ENCODE measurements at places on chromosomes 16 and 17.
A peak's percentile ranks its signal among the peaks of the same experiment; 100 is the strongest.

DNA sequence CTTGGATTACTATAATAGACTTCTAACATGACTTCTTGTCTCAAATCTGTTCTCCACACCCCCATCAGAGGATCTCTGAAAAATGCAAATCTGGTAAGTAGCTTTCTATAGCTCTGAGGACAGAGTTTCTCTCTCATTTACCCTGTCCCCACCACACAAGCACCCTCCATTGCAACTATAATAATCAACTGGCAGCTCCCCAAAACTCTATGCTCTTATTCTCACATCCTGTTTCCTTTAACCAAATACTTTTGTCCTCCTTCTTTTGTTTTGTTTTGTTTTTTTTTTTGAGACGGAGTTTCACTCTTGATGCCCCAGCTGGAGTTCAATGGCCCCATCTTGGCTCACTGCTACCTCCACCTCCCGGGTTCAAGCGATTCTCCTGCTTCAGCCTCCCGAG, 73.4 kb downstream of the HELZ start:
- DNase-seq, result no peak

GRCh38 chr17:78804777-78805176, 22.7 kb upstream of the CYTH1 start:
- no peak for DNase-seq

GRCh38 chr17:29883497-29883896, 46.5 kb downstream of the SSH2 start:
- DNase-seq, result no peak

DNA sequence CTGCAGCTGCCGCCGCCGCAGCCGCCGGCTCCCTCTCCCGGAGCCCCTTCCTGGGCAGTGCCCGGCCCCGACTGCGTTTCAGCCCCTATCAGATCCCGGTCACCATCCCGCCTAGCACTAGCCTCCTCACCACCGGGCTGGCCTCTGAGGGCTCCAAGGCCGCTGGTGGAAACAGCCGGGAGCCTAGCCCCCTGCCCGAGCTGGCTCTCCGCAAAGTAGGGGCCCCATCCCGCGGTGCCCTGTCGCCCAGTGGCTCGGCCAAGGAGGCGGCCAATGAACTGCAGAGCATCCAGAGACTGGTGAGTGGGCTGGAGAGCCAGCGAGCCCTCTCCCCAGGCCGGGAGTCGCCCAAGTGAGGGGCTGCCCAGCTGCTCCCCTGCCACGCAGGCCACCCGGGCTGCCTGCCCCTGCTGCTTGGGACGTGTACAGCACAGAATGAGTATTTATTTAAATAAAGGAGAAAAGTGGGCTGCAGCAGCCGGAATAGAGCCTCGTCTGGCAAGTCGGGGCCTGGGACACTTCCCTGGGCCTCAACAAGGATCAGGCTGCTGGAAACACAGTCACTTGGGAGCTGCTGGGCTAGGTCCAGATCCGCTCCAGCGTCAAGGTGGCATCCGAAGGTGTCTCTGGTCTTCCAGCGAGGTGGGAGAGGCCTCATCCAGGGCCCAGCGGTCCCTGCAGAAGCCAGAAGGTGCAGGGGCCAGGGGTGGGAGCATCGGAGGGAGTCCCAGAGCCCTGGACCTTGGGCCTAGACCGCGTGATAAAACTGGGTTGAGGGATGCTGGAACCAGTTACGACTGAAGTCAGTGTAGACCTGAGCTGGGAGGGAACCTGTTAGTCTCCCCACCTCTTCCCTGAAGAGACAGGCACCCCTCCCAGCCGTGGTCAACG, 8.8 kb downstream of the TBX2 start:
- peak; percentile 41 for DNase-seq

- DNase-seq, result no peak
Observed at GRCh38 chr17:46977348-46977747, 1.7 kb downstream of the RPRML start.

- no peak for DNase-seq
Observed at GRCh38 chr16:58459344-58460218, 40.4 kb upstream of the NDRG4 start.

- DNase-seq, result no peak
Observed at GRCh38 chr16:57749101-57749692, 13.6 kb downstream of the KATNB1 start.

DNA sequence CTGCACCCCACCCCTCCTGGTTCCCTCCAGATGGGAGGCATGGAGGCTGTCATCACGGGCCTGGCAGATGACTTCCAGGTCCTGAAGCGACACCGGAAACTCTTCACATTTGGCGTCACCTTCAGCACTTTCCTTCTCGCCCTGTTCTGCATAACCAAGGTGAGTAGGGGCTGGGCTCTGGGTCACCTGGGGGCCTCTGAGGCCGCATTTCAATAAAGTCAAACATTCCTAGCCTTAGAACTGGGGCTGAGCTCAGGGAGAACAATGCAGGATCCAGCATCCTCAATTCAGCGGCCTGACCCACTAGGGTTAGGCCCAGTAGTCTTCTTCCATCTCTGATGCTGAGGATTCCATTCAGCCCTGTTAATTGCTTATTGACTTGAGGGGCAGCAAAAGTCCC, 42.1 kb downstream of the SLC6A2 start:
- no peak for DNase-seq

DNA sequence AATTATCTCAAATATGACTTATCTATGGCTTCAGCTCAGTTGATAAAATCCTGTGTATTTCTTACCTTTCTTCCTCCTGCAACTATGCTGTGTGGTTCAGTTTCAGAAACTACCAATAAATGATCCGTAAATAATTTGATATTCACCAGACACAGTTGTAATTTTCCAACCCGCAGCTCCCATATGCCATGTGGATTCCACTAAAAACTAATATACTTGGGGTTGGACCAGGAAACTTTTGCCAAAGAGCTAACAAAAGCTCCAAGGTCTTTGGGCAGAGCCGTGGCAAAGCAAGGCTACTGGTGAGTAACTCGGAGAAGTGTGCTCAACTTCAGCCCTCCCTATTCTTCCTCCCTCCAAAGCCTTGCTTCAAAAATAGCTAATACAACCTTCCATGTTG, 2.3 kb upstream of the CHST6 start:
- DNase-seq, result no peak

DNA sequence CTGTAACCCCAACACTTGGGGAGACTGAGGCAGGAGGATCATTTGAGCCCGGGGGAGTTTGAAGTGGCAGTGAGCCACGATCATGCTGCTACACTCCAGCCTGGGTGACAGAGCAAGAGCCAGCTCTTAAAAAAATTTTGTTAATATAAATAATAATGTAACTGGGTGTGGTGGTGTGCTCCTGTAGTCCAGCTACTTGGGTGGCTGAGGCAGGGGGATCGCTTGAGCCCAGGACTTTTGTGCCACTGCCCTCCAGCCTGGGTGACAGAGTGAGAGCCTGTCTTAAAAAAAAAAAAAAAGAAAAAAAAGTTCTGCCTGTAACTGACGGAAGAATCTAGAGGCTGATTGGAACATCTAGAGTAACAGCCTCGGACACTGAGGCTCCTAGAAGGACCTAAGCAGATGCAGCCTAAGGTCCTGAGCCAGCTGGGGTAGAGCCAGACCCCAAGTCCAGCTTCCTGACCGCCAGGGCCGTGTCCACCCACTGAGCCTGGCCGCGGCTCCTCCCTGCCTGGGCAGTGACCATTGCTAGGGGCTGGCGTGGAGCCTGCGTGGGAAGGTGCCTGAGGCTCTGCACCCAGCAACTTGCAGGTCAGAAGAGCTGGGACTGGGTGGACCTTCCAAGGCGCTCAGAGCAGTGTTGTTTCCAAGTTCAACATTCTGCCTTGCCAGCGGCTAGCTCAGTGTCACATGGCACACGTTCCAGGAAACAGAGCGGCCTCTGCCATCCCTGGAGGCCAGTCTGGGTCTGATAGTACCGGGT, 209.4 kb upstream of the CIBAR2 start:
- no peak for DNase-seq

DNA sequence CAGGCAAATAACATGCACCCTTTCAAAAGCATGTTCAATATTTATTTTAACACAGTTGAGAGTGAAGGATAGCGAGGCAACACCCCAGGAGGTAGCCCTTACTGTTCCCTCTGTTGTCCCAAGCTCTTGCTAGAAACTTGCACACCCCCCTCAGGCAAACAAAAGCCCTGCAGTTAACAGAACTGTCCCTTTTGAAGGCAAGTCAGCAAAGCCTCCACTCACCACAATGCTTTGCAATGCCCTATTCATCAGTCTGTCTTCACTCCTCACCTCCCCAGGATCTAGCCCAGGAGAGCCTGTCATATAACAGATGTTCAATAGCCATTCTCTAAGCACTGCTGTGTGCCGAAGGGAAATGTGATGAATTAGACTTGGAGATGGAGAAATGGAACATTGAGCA, 3.5 kb upstream of the CNEP1R1 start:
- DNase-seq, result no peak

- no peak for DNase-seq
Observed at GRCh38 chr17:6641247-6641863, 495 bp downstream of the TXNDC17 start.

DNA sequence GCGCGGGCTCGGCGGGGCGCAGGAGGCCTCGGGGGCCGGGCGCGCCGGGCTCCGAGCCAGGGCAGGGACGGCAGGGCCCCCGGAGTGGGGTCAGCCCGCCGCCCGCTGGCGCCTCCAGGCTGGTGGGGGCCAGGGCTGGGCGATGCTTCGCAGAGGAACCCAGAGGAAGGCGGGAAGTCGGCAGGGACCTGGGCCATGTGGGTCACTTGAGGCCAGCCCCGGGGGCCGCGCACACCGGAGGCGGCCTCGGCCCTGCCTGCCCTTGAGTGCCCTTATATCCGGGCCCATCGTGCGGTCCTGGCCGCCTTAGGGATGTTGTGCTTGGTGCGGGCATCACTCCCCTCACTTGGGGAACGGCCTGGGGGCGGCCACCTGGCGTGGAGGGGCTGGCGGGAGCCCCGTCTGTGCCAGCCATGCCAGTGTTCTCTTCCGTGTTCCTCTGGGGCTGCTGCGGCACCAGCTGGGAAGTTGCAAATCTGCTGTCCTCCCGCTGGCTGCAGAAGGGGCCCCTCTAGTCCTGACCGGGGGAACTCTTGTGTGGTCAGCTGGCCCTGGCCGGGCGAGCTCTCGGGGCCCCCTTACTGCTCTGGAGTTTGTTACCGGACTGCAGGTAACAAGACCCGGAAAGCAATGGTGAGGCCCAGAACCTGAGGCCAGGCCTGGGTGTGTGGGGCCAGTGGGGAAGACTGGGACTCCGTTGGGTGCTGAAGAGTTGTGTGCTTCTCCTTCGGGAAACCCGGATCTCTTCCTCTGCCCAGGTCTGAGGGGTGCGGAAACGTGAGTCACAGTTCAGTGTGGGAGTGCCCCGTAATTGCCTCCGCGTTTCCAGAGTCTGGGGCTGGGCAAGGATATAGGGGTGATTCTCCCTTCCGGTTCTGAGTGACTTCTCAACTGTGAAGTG, 849 bp downstream of the CAPN15 start:
- peak; percentile 62 for DNase-seq

DNA sequence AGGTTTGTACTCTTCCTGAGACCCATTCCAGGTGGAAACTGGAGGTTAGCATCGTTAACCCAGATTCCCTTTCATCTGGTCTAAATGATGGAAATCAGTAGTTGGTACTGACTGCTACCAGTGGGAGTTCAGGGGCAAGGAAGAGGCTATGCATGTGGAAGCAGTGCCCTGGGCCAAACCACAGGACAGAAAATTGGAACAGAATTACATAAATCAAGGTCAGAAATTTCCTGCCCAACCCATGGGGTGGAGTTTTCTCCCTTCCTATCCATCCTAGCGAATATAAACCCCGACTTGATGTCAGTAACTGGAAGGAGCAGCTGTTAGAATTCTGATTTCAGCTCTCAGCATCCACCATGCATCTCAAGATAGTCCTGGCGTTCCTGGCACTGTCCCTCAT, at the start of gene AOC2:
TSS of gene AOC2 (plus strand) at position 310 of the 400 bp plus-strand sequence. CDS start at position 357, 47 bp downstream.
- no peak for DNase-seq

DNA sequence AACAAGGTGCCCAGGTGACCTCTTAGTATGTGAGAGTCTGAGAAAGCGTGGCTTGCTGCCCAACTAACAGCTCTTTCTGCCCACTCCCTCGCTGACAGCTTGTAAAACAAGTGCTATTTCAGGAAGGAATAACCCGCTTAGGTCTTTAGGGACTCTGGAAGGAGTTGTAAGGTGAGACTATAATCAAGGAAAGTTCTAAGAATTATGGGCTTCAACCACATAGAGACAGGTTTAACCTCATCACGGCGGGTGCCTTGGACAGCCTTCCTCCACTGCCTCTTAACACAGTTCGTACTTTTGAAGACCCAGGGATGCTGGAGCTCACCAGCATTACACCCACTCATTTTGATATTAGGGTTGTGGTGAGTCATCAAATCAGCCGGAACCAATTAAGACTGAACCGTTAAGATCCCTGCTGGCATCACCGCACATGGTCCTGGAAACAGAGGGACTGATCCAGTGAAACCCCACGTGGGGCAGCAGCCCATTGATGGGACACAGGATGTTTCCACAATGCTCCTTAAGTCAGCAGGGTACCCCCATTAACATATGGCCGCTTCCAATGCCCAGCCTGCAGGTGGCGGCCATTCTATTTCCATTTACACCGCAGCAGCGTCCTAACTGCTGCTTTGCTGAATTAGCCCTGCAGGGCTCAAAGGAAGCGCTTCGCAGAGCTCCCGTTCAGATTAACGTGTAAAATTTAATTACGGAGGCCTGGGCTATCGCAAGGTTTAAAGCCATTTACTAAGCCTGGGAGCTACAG, 176.6 kb upstream of the SDK2 start:
- no peak for DNase-seq

DNA sequence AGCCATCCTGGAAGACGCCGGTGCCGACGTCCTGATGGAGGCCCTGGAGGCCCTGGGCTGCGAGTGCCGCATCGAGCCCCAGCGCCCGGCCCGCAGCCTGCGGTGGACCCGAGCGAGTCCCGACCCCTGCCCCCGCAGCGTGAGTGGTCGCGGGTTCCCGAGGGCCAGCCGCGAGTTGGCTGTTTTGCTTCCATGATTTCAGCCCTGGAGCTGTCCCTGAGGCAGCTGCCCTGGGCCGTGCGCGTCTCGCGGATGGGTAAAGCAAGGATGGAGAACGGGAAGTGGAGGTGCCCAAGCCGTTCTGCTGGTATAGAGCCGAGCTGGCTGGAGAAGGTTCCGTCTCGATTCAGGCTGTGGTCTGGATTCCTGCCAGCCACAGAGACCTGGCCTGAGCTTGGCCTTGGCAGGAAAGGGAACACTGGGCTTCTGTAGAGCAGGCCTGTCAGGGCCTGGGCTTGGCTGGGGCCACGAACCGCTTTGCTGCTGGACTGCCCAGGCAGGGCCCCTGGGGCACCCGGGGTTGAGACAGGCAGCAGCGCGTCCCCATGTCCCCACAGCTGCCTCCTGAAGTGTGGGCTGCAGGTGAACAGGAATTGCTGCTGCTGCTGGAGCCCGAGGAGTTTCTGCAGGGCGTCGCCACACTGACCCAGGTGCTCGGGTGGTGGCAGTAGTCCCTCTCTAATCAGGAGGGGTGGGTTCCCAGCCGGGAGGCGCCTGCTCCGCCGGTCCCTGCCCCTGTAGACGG, 941 bp upstream of the MRPS34 start:
- DNase-seq, result no peak

DNA sequence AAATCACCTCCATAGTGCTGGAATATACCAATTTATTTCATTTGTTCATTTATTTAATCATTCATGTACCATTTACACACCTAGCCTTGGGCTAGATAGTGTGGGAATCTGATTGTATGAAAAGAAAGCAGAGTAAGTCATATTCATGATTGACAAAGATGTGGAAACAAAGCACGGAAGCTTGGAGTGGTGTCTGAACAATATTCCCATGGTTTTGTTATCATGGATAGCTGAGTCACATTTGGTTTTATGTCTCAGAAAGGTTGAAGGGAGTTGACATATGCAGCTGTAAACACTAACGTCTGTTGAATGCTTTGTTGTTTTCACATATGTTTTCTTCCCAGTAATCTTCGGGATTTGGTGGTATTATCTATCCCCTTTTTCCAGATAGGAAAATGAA, 76.6 kb downstream of the MAP2K4 start:
- DNase-seq, result no peak

GRCh38 chr17:21036361-21036881, 6.4 kb downstream of the USP22 start:
- peak; percentile 44 for DNase-seq
